ENCODE measurements at places on chromosomes 16 and 17.

DNA sequence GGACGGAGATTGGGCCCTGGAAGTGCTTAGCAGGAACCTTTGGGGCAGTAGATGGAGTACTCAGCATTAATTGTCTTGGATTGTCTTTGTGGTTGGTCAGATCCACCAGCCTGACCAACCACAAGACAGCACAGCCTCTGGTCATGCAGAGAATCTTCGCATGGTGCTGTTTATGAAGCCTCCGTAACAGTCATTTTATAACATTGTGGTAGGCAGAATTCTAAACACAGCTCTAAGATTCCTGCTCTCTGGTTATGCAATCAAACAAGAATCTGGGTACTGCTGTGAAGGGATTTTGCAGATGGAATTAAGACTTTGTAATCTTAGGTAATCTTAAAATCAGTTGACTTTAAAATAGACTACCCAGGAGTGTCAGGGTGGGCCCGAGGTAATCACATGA lies 312.2 kb upstream of the GOT2 start:
- no peak for DNase-seq

GRCh38 chr16:30947859-30948666 lies 805 bp upstream of the ORAI3 start:
- peak; percentile 97 for DNase-seq

DNA sequence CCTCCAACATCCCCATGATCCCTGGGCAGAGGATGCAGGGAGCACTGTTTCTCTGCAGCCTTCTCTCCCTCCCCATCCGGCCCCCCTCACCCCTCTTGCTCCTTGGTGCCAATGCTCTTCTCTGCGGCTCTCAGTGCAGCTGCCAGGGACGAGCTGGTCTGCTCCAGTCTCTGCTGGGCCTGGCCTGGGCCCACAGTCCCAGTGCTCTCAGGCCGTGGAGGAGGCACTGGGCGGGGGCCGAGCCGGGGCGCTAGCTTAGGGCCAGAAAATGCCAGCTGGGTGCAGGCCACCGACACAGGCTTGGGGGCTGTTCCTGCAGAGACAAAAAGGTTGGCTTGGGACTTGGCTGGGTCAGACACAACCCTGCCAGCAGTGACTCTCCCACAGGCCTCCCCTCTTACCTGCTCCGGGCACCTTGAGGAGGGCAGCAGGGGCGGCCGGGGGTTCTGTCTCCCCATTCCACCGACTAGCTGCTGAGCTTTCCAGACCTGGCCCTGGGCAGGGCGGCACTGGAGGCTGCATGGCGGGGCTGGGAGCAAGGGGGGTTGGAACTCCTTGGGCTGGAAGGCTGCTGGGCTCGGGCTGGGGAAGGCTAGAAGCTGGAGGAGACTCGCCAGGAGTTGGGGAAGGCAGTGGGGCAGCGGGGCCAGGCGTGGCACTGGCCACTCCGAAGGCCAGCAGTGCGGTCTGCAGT lies 13.8 kb downstream of the CASKIN2 start:
- DNase-seq, result no peak

- no peak for DNase-seq
These were observed 203.8 kb upstream of the HSBP1 start for GRCh38 chr16:83603723-83604570.

GRCh38 chr16:89583197-89583894 lies 7.8 kb downstream of the CPNE7 start:
- DNase-seq, result no peak

- no peak for DNase-seq
These were observed 274.6 kb upstream of the HSBP1 start for GRCh38 chr16:83533193-83533592.

DNA sequence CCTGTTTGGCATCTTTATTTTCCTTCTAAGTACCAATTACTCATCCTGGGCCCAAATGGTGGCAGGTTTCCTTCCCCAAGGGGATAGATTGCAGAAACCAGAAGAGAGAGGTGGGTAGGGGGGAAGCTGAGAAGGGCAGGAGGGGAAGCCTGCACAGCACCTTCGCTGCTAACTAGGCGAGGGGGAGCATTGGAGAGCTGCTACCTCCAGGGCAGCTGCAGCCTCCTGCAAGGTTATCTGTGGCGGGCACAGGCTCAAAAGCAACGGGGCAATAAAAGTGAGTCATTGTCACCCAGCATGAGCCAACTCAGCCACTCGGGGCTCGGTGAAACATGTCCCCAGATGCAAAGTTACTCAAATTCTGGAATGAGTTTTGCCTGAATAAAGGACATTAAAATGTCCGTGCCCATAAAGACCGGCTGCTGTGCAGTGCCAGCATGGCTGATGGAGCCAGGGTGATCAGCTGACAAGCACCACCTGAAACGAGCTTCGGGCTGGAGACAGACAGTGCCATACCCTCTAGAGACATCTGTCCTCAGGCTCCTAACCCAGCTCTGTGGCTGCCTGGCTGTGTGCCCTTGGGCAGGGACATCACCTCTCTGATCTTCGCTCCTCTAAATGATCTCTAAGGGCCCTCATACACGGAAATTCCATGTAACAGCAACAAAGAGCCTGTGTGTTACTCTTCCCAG lies 68.1 kb upstream of the GRIN2A start:
- no peak for DNase-seq

- no peak for DNase-seq
These were observed 18.5 kb downstream of the ANKRD40 start for GRCh38 chr17:50689251-50689650.

- no peak for DNase-seq
These were observed 38.7 kb upstream of the ZNF750 start for GRCh38 chr17:82878527-82878926.

DNA sequence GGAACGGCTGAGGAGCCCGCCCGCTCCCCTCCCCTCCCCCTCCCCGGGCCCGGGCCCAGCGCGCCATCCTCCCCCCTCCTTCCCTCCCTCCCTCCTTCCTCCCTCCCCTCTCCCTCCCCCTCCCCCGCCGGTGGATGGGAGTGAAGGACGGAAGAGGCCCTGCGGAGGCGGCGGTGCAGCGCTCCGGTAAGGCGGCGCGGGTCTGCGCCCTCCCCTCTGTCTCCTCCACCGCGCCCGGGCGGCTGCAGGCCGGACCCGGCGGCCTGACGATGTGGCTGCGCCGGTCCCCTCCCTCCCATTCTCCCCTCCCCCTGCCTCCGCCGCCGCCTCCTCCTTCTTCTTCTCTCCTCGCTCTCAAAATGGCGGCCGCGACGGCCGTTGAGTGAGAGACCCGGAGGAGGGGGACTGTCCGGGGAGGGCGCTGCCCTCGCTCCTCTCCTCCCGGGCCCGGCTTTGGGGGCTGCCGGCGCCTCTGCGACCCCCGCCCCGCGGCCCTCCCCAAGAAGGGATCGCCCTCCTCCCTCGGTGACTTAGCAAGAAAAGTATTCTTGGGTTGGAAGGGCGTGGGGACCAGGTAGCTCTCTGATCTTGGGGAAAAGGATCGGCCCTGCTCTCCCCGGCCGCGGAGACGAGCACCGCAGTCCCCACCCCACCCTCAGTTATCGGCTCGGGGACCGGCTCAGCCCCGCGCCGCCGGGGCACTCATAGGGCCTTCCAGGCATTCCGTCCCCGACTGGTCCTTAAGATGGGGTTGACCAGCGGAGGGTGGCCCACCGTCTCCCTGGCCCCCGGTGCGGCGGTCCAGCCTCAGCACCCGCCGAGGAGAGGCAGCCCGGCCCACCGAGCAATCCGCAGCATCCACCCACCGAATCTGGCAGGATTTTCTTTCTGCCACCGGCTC lies 617 bp downstream of the PAFAH1B1 start:
- DNase-seq, result peak; percentile 31

- DNase-seq, result no peak
These were observed 101.4 kb downstream of the PITPNC1 start for GRCh38 chr17:67478401-67479041.

Measured in ascending aorta (tissue), 2 donors.